Thymus (tissue), 14 donors: ENCODE measurements at places on chromosomes 13 and 19. TPM values are rescaled to one million over a fixed set of nuclear protein-coding genes. Genes with fewer than 3 reads are reported as not detected.

ZNF844 gene
- 4.6 TPM for total RNA-seq

GRCh38 chr19:311813-312261, 20.6 kb upstream of the PLPP2 start:
- H3K4me1 ChIP-seq = no peaks in the 10 kb centered on the region
- no peak overlapping the region for H3K4me3 ChIP-seq
- no peaks in the 10 kb centered on the region for H3K27me3 ChIP-seq
- H3K27ac ChIP-seq = no peak overlapping the region
- peaks cover 74% of the 10 kb centered on the region for H3K36me3 ChIP-seq
- no peak for DNase-seq

GRK1 gene
- 0.14 TPM for total RNA-seq

DNA sequence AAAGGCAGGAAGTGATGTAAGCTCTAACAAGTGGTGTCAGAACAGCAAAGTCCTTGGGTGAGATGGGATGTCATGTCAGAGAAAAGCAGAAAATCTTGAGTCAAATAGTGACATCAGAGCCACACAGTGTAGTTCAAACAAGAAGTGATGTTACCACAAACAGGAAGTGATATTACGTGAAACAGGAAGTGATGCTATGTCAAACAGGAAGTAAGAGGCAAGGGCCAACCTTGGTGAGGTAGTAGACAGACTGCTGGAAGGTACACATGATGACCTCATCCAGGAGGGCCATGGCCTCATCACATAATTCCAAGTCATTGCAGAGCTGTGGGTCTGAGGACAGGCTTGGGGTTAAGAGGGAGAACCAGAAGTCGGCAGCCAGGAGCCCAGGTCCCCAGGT, 7.0 kb upstream of the MAMSTR start:
- no peak overlapping the region for H3K4me3 ChIP-seq
- H3K27me3 ChIP-seq = no peaks in the 10 kb centered on the region
- H3K27ac ChIP-seq = peak overlapping the region; percentile 43
- peaks cover 2% of the 10 kb centered on the region for H3K36me3 ChIP-seq
- H3K4me1 ChIP-seq = peaks cover 15% of the 10 kb centered on the region

DNA sequence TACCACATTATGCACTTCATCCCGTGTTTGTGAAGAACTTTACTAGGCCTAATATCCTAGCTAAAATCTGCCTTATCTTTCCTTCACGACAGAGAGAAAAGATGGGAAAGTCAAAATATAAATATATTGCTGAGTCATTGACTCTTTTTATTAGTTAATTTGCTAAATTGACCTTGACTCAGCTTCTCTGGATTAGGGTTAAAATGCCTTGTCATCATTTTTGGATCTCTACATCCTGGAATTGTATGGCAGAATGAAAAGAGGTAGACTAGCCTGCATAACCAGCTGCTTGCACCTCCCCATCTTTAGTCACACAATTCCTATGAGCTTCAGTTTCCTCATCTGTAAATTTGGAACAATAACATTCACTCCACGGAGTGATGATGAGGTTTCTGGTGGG, 280.3 kb downstream of the DCT start:
- H3K4me3 ChIP-seq = no peak overlapping the region
- H3K27me3 ChIP-seq = no peaks in the 10 kb centered on the region
- H3K27ac ChIP-seq = no peak overlapping the region
- DNase-seq = no peak
- H3K4me1 ChIP-seq = no peaks in the 10 kb centered on the region

RASAL3 gene
- 30.8 TPM for total RNA-seq

DNA sequence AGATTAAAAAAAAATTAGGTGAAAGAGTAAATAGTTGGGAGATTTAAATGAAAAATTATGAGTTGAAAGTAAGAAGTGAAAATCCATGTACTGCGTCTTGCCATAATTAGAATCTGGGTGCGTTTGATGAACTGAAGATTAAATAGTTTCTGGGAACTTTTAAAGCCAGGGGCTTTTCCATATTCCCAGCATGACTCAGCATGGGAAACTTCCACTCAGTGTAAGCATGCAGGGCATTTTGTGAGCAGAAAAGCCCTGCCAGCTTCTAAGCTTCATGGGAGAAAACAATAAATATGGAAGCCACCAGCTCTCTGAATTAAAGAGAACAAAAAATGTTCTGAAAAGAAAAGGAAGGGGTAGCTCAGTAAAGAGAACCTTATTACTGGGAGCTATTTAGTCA, 62.0 kb upstream of the EDNRB start:
- H3K27ac ChIP-seq = no peak overlapping the region
- no peaks in the 10 kb centered on the region for H3K36me3 ChIP-seq
- DNase-seq = no peak
- no peak overlapping the region for H3K4me3 ChIP-seq
- H3K27me3 ChIP-seq = no peaks in the 10 kb centered on the region
- H3K4me1 ChIP-seq = no peaks in the 10 kb centered on the region

DNA sequence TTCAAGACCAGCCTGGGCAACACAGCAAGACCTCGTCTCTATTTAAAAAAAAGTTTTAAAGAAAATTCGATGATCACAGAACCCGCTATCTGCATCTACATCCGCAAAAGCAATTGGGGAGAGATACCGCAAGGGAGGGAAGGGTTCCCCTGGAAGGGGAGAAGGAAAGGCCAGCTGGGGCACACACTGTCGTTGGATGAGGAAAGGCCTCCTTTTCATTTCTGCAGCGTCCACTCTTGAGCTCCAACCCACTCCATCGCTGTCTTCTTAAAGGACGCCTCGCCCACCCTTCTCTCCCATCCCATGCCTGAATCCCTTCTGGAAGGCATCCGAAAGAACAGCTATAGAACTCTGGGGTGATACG, 3.2 kb upstream of the PRKCG start:
- H3K4me3 ChIP-seq = peak overlapping the region; percentile 65
- peaks cover 7% of the 10 kb centered on the region for H3K36me3 ChIP-seq
- H3K27ac ChIP-seq = no peak overlapping the region

PRODH2 gene
- 0.19 TPM for total RNA-seq

GRCh38 chr13:94712812-94713560, 641 bp upstream of the SOX21 start:
- peaks cover 15% of the 10 kb centered on the region for H3K4me1 ChIP-seq
- H3K27ac ChIP-seq = no peak overlapping the region
- peaks cover 96% of the 10 kb centered on the region for H3K27me3 ChIP-seq
- DNase-seq = no peak
- no peaks in the 10 kb centered on the region for H3K36me3 ChIP-seq

FGF9 gene
- 0.28 TPM for total RNA-seq

ELAVL1 gene
- total RNA-seq = 45.6 TPM

NOTCH3 gene
- total RNA-seq = 14.8 TPM

DNA sequence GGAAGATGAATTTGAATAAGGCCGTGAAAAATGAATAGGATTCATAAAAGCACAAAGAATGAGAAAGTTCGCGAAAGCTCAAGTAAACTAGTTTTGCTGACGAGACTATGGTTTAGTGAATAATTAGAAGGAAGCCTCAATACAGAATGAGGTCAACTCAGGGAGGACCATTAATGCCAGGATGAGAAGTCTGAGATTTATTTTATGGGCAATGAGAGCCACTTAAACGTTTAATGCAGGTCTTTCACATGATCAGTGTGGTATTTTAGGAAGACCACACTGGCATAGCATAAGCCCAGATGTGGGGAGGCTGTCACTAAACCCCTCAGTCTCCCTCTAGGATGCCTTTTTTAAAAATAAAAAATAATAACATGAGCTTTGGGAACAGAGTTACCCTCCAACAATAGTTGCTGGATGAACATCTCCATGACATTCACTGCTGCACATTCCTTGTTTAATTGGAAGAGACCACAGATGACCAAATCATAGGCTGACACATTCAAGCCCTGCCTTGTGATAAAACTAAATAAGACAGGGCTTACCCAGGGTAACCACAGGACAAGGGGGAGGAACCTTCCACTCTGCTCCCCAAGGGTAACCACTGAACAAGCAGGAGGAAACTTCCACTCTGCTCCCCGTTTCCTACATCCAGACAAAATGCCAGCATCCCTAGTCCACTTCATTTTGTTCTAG, 43.6 kb upstream of the LSM14A start:
- H3K27me3 ChIP-seq = no peaks in the 10 kb centered on the region
- H3K4me3 ChIP-seq = no peak overlapping the region
- no peak for DNase-seq
- H3K27ac ChIP-seq = no peak overlapping the region
- no peaks in the 10 kb centered on the region for H3K36me3 ChIP-seq

DNA sequence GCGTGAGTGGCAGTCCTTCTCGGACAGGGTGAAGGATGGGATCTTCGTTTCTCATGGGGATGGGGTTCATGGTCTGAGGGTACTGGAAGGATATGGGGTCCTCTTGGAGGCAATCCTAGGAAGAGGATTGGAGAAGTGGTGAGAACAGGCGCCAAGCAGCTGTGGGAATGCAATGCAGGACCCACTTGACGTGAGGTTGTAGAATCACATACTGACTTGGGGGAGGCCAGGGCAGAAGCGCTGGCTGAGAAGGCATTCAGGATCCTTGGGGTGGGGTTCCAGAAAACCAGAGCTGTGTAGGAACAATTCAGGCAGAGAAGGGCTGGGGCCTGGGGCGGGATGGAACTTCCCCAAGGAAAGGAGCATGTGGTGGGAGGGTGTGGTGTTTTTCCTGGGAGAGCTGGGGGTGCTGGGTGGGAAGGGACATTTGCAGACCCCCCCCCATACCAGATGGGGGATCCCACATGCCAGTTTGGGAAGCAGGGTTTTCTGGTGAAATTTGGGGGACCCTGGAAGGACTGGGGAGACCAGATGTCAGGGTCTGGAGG, 852 bp downstream of the KLK1 start:
- no peak overlapping the region for H3K4me3 ChIP-seq
- no peak for DNase-seq
- peaks cover 3% of the 10 kb centered on the region for H3K4me1 ChIP-seq
- H3K27me3 ChIP-seq = peaks cover 11% of the 10 kb centered on the region
- H3K36me3 ChIP-seq = no peaks in the 10 kb centered on the region
- no peak overlapping the region for H3K27ac ChIP-seq

SLC1A6 gene
- 0.05 TPM for total RNA-seq

- H3K27me3 ChIP-seq = no peaks in the 10 kb centered on the region
- DNase-seq = no peak
- H3K4me1 ChIP-seq = no peaks in the 10 kb centered on the region
- no peak overlapping the region for H3K27ac ChIP-seq
Observed at GRCh38 chr13:99867535-99868257, 103.9 kb downstream of the ZIC5 start.

ZNF541 gene
- 0.14 TPM for total RNA-seq

TBXA2R gene
- 0.28 TPM for total RNA-seq

DNA sequence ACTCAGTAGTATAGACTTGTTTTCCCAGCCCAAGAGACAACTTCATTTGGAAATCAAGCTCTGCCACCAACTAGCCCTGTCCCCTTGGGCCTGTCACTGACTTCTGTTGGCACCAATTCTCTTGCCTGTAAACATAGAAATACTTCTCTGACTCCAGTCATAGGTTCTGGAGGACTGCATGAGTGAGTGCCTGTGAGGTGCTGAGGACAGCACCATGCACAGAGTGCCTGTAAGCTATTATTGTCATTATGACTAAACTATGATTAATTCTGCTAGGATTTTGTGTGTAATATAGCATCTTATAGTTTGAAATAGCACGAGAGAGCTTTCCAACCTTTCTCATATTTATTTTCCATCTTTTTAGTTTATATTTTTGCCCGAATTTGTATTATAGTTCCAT, 247.9 kb downstream of the MYO16 start:
- no peaks in the 10 kb centered on the region for H3K27me3 ChIP-seq
- H3K36me3 ChIP-seq = no peaks in the 10 kb centered on the region
- H3K4me3 ChIP-seq = no peak overlapping the region
- no peak for DNase-seq
- no peaks in the 10 kb centered on the region for H3K4me1 ChIP-seq

DNA sequence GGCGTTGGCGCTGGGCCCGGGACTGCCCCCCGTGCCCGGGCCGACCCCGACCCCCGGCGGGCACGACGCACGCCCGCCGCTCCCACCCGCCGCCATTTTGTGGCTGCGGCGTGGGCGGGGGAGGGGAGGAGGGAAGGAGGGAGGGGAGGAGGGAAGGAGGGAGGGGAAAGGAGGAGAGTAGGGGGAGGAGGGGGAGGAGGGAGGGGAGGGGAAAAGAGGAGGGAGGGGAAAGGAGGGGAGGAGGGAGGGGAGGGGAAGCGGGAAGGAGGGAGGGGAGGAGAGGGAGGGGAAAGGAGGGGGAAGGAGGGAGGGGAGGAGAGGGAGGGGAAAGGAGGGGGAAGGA, at the start of gene BTBD2:
Gene BTBD2 (minus strand): TSS at position 107 of the 343 bp plus-strand sequence. CDS start 11 bp downstream, at position 96.
- peak within 1 kb of the TSS; percentile 39 for H3K4me3 ChIP-seq
- H3K4me1 ChIP-seq = peaks cover 8% of the 10 kb centered on the region
- no peaks in the 10 kb centered on the region for H3K36me3 ChIP-seq
- peak; percentile 56 for DNase-seq
- no peaks in the 10 kb centered on the region for H3K27me3 ChIP-seq

- H3K4me3 ChIP-seq = no peak overlapping the region
- H3K27me3 ChIP-seq = no peaks in the 10 kb centered on the region
- no peak for DNase-seq
- H3K36me3 ChIP-seq = no peaks in the 10 kb centered on the region
- H3K4me1 ChIP-seq = no peaks in the 10 kb centered on the region
Observed at GRCh38 chr13:53520132-53520531, 491.5 kb downstream of the OLFM4 start.
